SHP77 (cell line): ENCODE measurements at places on chromosomes 4 and X.

DNA sequence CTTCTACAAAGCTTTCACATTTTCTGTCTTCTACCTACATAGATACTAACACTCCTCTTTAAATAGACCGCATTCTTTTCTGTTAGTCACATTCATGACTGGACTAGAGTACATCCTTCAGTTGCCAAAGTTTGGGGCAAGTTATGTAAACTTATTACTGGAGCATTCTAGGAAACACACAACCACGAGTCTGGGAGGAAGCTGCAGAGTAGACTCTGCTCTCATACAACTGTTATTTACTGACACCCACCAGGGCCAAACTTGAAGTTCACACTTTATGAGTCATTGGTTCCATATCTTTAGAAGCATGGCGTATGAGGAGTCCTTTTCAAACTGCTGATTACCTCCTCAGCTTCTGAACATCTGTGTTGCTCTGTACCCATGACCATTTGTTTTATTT is 87.0 kb downstream of the RNF150 start:
- DNase-seq: no peak

GRCh38 chr4:127634181-127634580 is 1.4 kb downstream of the INTU start:
- no peak for DNase-seq

DNA sequence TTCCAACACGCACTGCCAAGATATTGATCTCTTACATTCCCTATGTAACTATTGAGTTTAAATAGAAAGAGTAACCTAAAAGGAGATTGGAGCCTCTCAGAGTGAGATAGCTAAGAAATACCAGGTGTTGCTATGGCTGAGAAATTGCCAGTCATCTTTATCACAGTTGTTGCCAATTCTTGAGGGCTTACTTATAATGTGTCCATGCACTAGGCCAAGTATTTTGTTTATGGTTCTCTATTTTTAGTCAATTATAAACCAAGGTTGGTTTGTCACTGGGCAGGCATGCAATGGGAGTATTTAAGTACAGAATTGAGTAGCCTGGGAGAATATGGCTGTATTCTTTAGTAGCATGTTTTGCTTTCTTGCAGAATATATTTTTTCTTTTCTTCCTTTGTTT is 201.6 kb downstream of the TEX13A start:
- DNase-seq: no peak

DNA sequence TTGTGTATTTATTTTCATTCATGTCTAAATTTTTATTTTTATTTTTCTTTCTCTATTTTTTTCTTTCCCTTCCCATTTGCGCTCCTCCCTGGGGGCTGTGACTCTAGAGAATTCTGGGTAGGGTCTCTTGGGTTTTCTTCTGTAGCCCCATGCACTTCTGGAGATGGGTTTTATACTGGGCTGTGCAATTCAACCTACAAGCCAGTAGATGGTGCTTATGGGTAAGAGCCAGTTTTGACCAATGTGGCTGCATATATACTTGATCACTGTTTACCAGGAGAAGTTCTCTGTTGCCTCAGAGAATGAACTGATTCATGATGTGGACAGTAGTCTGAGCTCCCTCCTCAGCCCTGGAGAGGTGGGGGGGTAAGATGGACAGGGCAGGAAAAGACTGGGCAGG is 614.6 kb downstream of the PCDH19 start:
- no peak for DNase-seq

DNA sequence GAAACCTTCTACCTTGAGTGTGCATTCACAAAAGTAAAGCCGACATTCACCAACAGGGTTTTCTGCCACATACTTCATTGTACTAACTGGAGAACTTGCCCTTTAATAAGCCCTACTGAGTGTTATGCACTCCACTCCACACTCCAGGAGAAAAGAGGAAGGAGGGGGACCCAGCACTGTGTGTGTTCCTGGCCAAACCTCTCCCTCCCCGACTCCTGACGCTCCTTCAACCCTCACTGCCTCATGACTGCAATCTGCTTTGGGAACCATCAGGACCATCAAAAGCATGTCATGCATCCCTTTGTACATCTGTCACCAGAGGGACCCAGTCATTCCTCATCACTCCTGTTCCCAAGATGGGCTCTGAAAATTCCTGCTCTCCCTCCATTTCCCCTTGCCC is 143.7 kb downstream of the RASL11B start:
- DNase-seq: no peak

GRCh38 chrX:149961572-149961971 is 23.3 kb upstream of the EOLA2 start:
- DNase-seq: no peak

DNA sequence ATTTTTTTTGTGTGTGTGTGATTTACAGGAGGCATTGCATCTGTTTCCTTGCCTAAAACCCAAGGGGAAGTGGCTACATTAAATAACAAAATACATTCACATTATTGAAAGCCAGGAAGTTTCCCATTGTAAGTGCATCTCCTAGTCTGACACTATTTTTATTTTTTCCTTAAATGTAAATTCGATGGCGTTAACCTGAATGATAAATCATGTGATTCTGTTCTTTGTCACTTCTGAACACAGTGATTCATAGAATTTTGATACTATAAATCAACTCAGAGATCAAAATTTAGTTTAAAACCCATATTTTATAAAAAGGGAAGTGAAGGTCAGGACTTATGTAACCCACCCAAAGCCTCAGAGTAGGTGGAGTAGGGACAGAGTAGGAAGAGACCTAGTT is 258.1 kb downstream of the GABRG1 start:
- no peak for DNase-seq

- DNase-seq: no peak
These were observed 48.4 kb downstream of the BCORL1 start for GRCh38 chrX:130030826-130031225.

DNA sequence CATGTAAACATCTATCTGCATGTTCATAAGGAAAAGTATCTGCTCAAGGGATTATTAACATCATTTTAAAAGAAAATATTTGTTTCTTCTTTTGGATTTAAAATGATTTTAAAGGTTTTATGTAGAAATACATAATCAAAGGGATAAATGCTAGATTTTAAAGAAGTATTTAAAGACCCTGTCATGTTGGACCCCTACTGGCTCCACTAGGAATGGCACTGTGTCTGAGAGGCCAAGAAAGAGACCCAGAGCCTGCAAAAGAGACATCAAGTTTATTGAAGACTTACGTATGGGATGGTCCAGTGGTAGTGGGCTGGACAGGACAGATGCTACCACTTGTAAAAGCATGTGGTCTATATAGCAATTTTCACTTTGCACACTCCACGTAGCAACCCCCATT is 78.7 kb upstream of the PCDH18 start:
- DNase-seq: no peak

GRCh38 chrX:135893294-135893817 is at the start of the genes CT45A10 and SAGE1:
Gene CT45A10, minus strand, starts transcription at chrX:135893444. Its CDS starts 8,100 bp downstream, at chrX:135885344.
Gene SAGE1, plus strand, starts transcription at chrX:135893716. Its CDS starts 2,527 bp downstream, at chrX:135896243.
- DNase-seq: no peak

- DNase-seq: no peak
These were observed 407.3 kb downstream of the PCDH18 start for GRCh38 chr4:137125011-137125410.

DNA sequence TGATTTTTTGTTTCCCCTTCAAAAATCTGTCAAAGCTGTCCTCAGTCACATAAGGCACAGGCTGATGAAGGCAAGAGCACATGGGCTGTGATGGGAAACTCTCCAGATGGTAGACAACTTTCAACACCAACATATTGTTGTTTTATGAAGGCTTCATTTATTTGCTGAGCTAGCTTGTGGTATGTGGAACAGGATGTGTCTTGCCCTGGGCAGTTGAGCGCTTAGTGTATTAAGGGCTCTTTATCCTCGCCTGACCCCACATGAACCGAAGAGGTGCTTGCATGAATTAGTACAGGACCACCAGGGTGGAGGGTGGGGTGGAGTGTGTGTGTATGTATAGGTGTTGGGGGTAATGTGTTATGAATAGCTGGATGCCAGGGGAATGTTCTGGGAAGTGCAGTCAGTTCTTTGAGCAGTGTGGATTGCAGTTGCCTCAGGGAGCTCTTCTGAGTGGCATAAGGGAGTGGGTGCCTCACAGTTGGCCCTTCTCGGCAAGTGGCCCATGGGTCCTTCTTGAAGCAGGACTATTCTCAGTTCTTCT is 103.1 kb downstream of the PHEX start:
- DNase-seq: no peak

DNA sequence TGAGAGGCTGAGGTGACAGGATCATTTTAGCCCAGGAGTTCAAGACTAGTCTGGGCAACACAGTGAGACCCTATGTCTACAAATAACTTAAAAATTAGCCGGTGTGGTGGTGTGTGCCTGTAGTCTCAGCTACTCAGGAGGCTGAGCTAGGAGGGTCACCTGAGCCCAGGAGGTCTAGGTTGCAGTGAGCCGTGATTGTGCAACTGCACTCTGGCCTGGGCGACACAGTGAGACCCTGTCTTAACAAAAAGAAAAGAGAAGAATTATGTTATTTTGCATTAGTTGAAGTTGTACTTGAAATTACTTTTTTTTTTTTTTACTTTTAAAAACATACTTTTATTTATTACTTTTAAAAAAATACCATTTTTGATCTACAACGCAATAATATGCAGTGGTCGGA is 21.8 kb upstream of the TADA2B start:
- DNase-seq: no peak

DNA sequence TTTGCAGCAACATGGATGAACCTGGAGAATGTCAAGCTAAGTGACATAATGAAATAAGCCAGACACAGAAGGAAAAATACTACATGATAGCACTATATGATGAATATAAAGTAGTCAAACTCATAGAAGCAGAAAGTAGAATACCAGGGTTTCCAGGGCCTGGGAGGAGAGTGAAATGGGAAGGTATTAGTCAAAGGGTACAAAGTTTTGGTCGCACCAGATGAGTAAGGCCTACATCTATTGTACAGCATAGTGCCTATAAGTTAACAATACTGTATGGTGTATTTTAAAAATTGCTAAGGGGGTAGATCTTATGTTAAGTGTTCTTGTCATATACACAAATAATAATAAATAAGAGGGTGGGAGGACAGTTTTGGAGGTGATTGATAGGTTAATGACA is 41.5 kb downstream of the ENOX2 start:
- DNase-seq: no peak

DNA sequence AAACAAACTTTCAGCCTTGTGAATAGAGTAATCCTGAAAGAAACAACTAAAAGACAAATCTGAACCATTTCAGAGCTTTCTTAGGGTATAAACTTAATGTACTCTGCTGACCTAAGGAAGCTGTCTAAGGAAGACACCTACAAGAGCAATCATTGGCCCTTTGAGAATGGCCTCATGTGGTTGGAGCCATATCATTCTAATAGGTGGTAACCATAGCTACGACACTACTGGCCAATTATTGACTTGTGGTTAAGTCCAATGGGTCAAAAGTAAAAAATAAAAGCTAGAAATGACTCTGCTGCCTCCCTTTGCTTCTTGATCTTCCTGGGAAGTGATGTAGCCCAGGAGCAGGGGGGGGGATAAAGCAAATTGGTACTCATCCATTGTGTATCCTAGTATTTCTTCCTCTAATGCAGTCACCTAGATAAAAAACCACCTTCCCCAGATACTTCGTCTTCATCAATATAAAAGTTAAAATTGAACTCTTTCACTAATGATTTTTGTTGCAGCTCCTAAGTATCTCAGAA is 547.0 kb downstream of the ARAP2 start:
- DNase-seq: no peak

DNA sequence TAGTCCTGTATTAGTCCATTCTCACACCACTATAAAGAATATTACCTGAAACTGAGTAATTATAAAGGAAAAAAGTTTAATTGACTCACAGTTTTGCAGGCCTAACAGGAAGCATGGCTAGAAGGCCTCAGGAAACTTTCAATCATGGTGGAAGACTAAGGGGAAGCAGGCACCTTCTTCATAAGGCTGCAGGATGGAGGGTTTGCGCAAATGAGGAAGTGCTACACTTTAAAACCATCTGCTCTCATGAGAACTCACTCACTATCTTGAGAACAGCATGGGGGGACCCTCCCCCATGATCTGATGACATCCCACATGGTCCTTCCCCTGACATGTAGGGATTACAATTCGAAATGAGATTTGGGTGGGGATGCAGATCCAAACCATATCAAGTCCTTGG is 12.1 kb upstream of the MAGEA11 start:
- no peak for DNase-seq

DNA sequence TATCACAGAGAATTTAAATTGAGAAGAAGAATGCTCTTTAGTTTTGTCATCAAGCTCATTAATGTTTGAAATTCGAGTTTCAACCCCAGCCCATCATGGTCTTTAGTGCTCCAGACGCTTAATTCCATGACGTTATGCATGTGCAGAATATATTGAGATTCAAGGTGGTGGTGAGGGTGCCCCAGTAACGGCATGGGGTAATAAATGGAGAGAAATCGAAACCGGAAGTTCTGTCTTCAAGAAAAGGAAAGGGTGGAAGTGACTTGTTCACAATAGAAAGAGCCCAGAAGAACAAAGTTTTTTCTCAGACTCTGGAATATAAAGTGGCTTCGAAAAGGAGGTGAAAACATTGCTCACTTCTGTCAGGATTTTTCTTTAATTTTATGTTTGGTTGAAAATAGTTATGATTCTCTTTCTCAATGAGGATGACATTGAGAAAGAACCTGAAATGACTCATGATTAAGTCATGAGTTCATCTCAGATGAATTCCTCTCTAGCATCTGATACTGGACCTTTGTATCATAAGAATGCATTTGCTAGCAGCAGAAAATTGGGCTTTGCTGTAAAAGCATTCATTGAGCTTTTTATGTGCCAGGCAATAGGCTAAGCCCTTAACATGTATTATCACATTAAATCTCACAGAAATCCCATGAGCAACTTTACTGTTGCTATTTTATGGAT is 779 bp upstream of the DDX60L start:
- DNase-seq: peak; percentile 6

- no peak for DNase-seq
These were observed 12.9 kb downstream of the TLR10 start for GRCh38 chr4:38769857-38770256.

DNA sequence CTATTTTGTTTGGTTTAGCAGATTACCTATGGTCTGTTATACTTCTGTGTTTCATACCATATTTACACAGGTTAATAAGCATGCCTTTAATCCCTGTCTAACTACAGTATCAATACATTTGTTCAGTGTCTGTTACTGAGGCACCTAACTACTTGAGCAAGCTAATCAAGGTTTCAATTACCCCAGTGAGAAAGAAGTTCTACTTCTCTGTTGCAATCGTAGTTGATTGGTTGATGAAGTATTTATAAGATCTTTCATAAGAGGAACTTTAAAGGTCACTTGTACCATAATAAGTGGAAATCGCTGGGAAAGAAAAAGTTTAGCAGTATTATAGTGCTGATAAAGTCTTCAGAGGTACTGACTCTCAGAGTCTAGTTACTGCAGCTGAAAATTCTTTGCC is 490.6 kb downstream of the RPA4 start:
- no peak for DNase-seq

- no peak for DNase-seq
These were observed 79.3 kb downstream of the TEX13C start for GRCh38 chrX:125398959-125399440.
